ENCODE measurements at places on chromosomes 3 and 15. TPM values are rescaled to one million over a fixed set of nuclear protein-coding genes. Genes with fewer than 3 reads are reported as not detected.

Gene FNDC3B
- total RNA-seq: 74.6 TPM

Gene TRIM59
- total RNA-seq: 9.9 TPM

Gene FEZF2
- not detected for total RNA-seq

Gene SIN3A
- total RNA-seq: 18.3 TPM

Gene SLC30A4
- 6.5 TPM for total RNA-seq

Gene DLEC1
- total RNA-seq: not detected

Gene COL8A1
- 235 TPM for total RNA-seq

Gene SPESP1
- 0.87 TPM for total RNA-seq

Gene TUSC7
- total RNA-seq: not detected

Gene PLSCR2
- not detected for total RNA-seq

Gene SPINK8
- not detected for total RNA-seq

Gene GOLGA6L1
- not detected for total RNA-seq

Gene FOXL2NB
- not detected for total RNA-seq

Gene CHAC1
- total RNA-seq: 2.4 TPM

Gene COL6A6
- not detected for total RNA-seq

Gene NPAP1
- not detected for total RNA-seq

Gene RETNLB
- not detected for total RNA-seq

Gene TMEM45A
- total RNA-seq: 10.7 TPM

Gene NANOGP8
- total RNA-seq: not detected

Gene PRSS50
- not detected for total RNA-seq

Gene C3orf52
- 4.8 TPM for total RNA-seq

All from lung microvascular endothelial cell (primary cell).